ENCODE measurements at places on chromosomes 5 and 9. TPM values are rescaled to one million over a fixed set of nuclear protein-coding genes. Genes with fewer than 3 reads are reported as not detected.

C9 gene
- total RNA-seq = not detected

GRCh38 chr9:129506892-129507291, 114.0 kb downstream of the C9orf50 start:
- DNase-seq = no peak

DNA sequence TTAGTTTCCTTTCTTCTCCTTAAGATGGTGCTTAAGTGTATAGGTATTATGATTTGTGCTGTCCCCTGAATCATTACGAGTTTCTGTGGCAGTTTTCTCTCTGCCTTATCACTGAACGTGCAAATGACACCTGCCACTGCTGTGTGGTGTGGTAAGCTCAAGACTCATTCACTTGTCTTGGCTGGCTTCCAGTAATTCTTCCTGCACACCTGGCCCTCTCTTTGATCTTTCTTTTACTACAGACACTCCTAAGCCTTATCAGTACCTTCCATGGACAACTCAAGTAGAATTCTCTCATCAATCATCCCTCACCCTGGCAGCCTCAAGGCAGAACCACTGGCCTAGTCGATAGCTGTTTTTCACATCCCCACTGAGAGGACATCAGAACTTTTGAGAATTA, 82.6 kb upstream of the ADAMTS19 start:
- DNase-seq = no peak

- no peak for DNase-seq
Observed at GRCh38 chr5:147093138-147093537, 141.7 kb upstream of the STK32A start.

Data from heart left ventricle (tissue), 16 donors.